ENCODE measurements at places on chromosomes 5 and 9.

DNA sequence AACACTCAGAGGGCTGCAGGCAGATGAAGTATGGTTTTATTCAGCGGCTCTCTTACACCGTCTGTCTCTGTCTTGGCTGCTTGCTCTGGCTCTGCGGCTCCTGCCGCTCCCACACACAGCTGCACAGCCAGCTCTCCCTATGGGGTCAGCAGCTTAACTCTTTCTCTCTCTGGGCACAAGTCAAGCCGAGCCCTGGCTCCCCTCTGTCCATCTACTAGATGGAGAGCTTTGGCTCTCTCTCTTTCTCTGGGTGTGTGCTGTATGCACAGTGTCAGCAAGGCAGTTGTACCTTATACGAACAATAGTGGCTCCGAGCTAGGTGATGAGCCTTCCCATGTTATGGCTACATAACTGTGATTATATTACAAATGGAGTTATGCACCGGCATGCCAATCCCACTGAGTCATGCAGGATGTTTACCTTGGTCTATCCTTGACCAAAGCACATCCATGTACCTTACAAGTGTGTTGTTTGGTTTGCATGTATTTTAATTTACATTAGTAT, 19.3 kb upstream of the PPP2CA start:
- no peak for DNase-seq

- no peak for DNase-seq
These were observed 737.7 kb downstream of the TLE1 start for GRCh38 chr9:80951675-80952074.

- no peak for DNase-seq
These were observed 49.5 kb upstream of the DENND4C start for GRCh38 chr9:19180991-19181390.

GRCh38 chr9:125486152-125486508, 220.9 kb downstream of the MAPKAP1 start:
- DNase-seq = no peak

DNA sequence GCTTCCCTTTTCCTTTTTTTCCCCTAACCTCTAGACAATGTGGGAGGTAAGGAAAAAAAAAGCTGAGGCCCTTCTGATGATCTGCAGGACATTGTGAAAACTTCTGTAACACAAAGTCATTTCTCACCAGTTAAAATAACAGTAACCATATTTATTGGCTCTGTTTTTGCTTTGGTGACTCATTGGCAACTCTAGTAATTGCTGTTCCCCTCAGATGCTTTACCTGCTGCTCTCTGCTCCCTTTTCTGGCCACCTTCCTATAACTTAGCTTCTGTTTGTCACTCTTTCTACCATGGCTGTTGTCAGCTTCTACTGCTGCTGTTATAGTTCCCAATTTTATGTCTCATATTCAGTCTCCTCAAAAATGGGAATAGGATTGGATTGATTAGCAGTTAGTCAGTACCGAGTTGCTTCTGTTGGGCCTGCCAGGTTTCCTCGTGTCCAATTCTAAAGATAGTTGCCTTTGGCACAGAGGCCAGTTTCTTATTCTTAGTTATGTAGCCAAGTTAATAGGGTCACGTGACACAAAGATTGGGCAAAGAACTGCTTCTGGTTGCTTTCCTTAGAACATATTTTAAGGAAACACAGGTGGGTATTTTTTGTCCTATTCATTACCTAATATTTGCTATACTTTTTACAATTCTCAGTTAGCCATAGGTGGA, 16.8 kb downstream of the SCAMP1 start:
- no peak for DNase-seq

GRCh38 chr5:97658116-97658900, 475.3 kb upstream of the RIOK2 start:
- no peak for DNase-seq

DNA sequence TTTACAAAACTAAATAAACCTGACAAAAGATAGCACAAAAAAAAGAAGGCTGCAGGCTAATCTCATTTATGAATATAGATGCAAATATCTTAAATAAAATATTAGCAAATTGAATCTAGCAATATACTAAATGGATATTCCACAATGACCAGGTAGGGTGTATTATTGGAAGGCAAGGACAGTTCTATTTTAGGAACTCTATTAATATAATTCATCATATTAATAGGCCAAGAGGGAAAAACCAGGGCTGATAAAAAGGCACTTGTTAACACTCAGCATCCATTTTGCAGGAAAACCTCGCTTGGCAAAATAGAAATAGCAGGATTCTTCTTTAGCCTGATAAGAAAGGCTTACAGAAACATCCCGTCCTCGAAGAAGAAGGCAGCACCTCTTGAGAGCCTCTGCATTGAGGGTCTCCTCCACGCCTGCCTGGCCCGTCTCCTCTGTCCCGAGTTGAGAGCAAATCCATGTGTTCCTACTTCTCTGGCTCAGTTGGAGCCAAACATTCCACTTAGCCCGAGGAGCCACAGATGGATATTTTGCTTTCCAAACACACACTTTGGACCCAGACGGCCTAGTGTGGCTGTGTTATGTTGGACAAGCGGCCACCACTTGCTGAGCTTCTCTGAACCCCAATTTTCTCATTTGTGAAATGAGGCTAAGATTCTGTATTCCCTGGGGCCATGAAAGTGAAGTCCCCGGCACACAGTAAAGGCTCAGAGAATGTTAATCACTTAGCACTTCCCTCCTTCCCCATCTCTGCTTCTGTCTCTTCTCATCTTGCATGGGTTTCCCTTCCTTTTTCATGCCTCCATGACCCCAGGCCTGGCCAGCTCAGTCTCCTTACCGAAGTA, 181.8 kb upstream of the MVB12B start:
- DNase-seq = no peak

DNA sequence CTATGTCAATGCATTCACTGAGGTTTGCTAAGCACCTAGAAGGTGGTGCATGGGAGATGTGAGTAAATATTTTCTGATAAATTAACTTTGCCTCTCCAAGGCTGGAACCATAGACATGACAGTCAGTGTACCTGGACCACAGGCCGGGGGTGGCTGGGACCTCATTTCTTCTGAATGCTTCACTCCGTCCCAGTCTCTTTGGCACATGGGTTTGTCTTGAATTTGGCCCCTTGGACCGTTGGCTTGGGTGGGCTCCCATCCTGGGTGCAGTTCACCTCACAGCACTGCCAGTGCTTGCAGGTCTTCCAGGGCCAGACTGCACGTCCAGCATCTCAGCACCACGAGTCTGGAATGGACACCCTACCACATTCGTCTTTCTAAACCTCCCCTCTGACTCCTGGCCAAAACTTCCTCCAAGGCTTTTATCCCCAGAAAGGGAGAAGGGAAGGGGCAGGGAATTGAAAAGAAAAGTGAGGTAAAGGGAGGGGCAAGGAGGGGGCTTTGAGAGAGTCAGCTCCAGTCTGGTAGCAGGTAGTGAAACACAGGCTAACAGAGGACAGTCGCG, 267.8 kb downstream of the MED10 start:
- DNase-seq = no peak

DNA sequence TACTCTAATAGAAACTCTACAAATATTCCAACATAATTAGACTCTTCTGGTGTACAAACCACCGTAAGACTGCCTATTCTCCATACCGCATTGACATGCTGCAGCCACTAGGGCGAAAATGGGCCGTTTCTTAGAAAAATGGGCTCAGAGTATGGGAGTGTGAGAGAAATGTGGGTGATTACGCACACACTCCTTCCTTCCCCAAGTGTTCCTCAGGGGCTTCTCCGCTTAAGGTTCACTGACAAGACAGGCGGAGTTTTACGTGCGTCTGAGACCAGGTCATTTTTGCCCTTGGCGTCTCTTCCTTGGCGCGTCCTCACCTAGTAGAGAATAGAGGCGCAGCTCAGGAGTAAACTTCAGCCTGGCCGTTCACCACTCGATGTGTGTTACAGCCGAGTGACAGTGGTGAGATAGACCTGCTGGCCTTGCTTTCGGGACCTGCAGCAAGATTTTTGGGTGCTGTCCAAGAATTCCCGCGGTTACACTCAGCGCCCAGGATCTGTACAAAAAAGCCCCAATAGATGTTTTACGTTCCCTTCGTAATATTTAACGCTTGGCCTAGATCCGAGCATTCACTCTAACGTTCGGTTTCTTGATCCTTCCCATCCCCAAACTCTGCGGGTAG, 1.8 kb upstream of the NTRK2 start:
- DNase-seq = no peak

GRCh38 chr5:79471556-79471955, 42.4 kb downstream of the HOMER1 start:
- DNase-seq = no peak

DNA sequence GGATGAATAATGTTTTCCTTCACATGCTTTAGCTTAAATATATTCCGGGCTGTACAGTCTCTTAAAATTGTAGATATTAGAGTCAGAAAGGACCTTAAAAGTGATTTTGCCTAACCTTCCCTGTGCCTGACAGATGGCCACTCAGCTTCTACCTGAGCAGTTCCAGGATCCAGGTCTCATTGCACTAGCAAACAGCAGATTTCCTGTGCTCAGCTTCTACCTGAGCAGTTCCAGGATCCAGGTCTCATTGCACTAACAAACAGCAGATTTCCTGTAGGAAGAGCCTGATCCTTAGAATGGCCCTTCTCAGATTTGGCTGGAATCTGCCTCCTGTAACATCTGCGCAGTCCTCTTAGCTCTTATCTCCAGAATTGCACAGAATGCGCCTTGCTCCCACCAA, 219.8 kb downstream of the AOPEP start:
- no peak for DNase-seq

DNA sequence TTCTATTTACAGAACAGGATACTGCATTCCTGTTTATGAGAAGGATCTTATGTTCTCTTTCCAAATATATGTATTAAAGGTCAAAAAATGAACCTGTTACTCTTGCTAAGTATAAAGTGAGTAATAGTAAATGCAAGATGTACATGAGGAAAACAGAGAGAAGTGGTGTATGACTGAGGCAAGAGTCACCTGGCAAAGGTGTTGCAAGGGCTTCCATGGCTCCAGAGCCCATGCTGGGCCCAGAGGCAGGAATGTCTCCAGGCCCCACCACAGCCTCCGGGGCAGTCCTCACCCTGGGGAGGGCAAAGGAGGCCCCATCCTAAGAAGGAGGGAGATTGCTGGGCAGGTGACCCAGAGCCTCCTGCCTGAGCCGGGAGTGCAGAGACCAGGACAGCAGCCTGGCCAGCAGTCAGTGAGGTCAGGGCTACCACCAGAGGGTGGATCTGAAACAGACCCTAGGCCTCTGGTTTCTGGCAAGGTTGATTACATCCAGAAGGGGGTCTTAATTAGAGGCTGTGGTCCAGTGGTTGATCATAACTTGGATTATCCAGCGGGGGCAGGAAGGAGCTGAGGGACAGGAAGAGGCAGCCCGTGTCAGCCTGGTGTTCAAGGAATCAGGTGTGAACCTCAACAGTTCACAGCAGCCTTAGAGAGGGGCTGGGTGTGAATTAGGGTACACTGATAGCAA, 57.3 kb upstream of the CPLX2 start:
- no peak for DNase-seq

- DNase-seq = no peak
These were observed 46.8 kb downstream of the ITGA2 start for GRCh38 chr5:53035868-53036381.

GRCh38 chr9:77957652-77958051, 74.0 kb downstream of the GNAQ start:
- DNase-seq = no peak

DNA sequence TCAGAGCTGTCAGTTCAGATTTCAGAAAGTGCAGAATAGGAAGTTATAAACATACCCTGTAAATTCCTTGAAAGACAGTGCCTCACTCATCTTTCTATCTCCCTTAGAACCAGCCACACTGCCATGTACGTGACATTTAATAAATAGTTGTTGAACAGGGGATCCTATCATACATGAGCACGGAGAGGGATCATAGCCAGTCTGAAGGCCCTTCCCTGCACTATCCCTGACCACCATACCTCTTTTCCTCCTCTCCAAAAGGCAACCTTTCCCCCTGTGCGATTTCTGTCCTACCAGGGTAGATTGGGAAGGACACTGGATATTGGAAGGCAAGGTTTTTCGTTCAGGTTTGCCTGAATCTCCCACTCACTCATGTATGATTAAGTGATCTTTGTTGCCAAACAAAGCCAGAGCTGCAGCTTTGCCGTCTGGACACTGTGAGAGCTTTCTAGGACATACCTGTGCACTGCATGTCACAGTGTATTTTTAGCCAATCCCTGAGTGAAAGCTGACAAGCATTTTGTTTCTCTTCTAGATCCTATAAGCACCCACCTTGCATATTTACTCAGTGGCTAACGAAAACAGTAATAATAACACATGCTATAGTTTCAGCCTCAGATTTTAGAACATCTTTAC, 986.5 kb upstream of the WWC1 start:
- DNase-seq = no peak

- no peak for DNase-seq
These were observed 37.4 kb upstream of the ZNF608 start for GRCh38 chr5:124783794-124784193.

- DNase-seq = no peak
These were observed 17.8 kb upstream of the OLFM1 start for GRCh38 chr9:135069558-135070197.

GRCh38 chr5:14146725-14147124, 3.6 kb downstream of the TRIO start:
- no peak for DNase-seq

- DNase-seq = no peak
These were observed 10.6 kb downstream of the PTGR1 start for GRCh38 chr9:111588846-111589245.

DNA sequence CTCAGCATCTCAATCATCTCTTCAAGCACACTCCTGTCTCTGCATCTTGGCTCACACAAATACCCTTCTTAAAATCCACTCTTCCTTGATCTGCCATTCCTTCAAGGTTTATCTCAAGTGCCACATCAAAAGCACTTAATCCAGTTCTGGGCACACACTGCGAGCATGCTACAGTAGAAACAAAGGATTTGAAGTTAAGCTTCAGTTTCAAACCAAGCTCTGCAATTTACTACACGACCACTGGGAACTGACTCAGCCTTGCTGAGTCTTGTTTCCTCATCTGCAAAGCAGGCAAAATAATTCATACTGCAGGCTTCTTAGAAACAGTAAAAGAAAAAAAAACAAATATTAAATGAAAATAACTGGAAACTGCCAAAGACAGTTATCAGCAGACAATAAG, 50.5 kb upstream of the CTNNAL1 start:
- no peak for DNase-seq

- DNase-seq = no peak
These were observed 14.4 kb downstream of the LMX1B start for GRCh38 chr9:126628146-126628545.

DNA sequence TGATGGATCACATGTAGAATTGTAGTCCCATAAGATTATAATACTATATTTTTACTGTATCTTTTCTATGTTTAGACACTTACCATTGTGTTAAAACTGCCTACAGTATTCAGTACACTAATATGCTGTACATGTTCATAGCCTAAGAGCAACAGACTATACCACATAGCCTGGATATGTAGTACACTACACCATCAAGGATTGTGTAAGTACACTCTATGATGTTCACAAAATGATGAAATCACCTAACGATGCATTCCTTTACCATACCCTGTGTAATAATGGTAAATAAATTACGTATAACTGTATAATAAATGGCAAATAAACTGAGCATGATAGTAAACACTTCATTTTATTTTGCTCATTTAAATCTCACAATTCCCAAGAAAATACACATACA, 60.3 kb downstream of the RICTOR start:
- no peak for DNase-seq
